ENCODE measurements at places on chromosomes 1 and 21.

- peak; percentile 68 for DNase-seq
Observed at GRCh38 chr1:109819906-109820305, 56.2 kb upstream of the EPS8L3 start.

GRCh38 chr1:66767626-66768025 is 15.4 kb downstream of the DYNLT5 start:
- DNase-seq = no peak

GRCh38 chr1:15156807-15157380 is 3.3 kb downstream of the TMEM51 start:
- DNase-seq = no peak

GRCh38 chr21:45293220-45293725 is 5.6 kb upstream of the POFUT2 start:
- peak; percentile 85 for DNase-seq

DNA sequence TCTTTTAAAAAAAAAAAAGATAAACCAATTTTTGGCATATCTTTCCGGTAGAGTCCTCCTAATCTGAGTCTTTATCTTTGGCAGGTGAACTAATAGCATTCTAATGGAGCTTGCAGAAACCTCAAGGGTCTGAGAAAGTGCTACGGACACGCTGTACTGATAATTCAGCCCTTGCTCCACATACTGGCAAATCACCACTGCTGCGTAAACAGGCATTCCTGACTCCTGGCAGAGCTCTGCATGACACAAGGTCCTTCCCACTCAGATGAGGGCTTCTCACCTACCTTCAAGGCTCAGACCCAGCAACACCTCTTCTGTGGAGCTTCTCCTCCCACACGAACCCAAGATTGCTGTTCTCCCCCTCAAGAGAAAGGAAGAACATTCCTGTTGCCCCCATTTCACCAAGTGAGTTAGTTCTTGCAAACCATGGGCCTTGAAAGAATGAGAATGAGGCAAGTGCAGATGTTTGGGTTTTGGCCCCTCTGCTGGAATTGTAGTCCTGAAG is 48.0 kb downstream of the LYST start:
- no peak for DNase-seq

DNA sequence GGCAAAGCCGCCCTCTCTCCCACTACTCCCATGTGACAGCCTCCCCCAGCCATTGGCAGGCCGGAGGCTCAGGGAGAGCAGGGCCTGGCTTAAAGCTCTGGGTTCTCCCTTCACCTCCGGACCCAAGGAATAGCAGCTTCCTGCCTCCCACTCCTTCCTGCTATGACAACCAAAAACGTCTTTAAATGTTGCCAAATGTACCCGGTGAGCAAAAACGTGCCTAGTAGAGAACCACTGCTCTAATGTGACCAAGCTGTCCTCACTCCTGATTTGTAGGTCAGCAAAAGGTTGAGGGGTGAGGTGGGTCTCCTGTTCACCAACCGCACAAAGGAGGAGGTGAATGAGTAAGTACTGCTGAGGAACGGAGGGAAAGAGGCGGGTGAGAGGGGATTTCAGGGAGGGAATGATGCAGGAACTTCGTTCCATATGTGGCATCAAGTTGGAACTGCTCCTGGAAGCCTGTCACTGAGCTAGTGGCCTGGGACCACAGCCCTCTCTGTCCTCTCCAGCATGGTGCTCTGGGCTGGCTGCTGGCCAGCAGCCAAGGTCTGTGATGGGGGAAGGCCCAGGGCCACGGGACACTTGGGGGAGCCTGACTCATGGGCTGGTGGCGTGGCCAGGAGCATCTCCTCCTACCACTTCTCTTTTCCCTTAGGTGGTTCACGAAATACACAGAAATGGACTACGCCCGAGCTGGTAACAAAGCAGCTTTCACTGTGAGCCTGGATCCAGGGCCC is 5.7 kb downstream of the MRTO4 start:
- DNase-seq = no peak

DNA sequence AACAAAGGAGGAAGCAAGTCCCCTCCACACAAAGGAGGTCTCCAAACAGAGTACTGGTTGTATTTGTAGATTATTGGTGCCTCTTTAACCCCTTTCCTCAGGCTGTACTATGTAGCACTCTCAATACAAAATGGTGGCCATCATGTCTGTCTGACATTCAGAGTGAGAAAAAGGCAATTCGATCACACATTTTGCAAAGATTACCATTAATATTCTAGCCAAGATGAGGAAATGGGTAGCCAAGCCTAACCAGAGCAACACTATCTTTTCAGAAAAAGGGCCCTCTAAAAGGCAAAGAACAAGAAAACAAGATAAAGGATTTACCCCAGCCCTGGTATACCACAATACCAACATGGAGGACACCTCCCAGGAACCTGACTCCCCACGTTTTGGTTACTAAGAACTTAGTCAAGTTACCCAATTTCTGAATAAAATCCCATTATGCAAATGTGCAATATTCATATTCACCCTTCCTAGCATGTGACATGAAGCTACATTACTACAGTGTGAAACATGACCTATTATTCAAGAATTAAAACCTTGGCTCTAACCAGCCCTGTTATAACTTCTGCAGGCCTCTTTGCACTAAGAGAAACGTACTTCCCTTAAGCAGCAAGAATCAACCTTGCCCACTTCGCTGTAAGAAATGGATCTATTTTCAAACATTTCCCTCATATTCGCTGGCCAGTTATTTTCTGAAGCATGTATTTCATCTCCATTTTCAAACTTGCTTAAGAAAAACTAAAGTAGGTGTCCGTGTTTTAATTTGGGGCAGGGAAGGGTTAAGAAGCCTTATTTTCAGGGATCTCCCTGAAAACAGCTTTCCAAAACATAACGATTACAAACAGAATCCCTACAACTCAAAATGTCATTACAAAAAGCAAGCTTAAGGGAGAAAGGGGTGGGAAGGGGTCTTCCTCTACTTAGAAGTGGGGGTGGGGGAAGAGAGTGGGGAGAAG is 2.1 kb downstream of the KDM5B start:
- no peak for DNase-seq

DNA sequence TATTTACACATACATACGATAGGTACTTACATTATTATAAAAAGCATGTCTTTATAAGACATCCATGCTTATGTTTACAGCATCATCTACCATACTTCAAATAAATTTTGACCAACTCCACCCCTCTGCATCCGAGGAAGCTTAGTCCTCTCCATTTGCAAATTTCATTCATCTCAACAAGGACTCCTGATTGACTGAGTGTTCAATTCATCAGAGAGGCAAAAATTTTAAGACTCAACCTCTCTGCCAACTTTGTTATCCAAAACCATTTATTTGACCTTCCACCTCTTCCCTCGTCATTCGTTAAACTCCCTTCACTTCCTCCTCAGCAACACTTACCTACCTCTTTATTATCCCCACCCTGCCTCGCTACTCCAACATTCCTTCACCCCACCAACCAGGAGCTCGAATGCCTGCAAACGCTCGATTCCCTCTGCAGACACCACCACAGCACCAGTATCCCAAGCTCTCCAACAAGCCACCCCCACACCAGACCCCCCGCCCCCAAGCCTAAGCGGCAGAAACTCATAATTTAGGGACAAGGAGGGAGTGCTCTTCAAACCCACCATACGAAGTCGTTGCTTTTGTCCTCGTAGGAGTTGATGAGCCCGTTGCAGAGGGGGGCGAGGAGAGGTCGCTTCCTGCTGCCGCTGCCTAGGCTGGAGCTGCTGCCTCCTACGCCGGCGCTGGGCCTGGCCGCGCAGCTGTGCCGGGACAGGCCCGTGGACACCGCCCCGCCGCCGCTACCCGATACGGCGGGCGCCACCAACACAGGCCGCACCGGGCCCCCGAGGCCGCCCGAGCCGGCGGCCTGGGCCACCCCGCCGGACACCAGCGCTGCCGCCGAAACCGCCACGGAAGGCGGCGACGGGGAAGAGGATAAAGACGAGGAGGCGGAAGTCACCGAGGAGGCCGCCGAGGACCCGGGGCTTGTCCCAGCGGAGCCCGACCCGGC is 803 bp downstream of the COP1 start:
- DNase-seq = peak; percentile 77

- no peak for DNase-seq
Observed at GRCh38 chr1:193283016-193283415, 96.6 kb upstream of the B3GALT2 start.

GRCh38 chr1:178323067-178323466 is 173.7 kb downstream of the CLEC20A start:
- DNase-seq = no peak

- DNase-seq = no peak
Observed at GRCh38 chr1:214331827-214332423, 51.0 kb downstream of the SMYD2 start.

- DNase-seq = no peak
Observed at GRCh38 chr1:20265250-20265649, 25.4 kb upstream of the VWA5B1 start.

DNA sequence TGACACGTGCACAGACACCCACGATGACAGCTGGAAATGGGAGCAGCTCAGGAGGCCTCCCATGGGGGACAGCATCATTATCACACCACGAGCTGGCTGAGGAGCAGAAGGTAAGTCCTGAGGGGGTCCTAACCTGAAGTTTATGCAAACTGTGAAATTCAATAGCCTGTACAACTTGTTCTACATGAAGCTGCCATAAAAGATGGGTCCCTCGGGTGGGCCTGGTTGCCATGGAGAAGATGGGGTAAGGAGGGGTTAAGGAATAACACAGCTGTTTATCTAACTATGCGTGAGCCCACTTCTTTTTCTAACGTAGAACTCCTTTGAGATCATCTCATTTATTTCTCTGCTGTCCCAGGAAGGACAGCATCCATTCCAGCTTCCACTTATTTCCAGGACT is 163.4 kb upstream of the CD34 start:
- DNase-seq = no peak

GRCh38 chr1:42938645-42939615 is 19.7 kb downstream of the SLC2A1 start:
- DNase-seq = no peak

DNA sequence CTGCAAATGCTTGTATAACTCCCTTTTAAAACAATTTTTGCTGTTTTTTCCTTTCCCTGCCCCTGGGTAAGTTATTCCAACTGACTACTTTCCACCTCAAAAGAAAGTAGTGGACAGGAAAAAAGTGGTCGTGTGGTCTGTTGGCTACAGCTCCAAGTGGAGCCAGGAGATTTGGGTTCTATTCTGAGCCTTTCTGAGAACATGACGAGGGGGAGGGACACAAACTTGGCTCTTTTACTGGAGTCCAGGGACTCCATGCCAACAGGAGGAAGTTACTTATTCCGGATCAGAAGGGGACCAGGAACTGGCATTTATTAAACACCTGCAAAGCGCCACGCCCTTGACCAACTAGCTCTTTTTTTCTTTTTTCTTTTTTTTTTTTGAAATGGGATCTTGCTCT is 79.0 kb upstream of the CAPZB start:
- no peak for DNase-seq

GRCh38 chr1:43879414-43879813 is 54.2 kb upstream of the ARTN start:
- no peak for DNase-seq

DNA sequence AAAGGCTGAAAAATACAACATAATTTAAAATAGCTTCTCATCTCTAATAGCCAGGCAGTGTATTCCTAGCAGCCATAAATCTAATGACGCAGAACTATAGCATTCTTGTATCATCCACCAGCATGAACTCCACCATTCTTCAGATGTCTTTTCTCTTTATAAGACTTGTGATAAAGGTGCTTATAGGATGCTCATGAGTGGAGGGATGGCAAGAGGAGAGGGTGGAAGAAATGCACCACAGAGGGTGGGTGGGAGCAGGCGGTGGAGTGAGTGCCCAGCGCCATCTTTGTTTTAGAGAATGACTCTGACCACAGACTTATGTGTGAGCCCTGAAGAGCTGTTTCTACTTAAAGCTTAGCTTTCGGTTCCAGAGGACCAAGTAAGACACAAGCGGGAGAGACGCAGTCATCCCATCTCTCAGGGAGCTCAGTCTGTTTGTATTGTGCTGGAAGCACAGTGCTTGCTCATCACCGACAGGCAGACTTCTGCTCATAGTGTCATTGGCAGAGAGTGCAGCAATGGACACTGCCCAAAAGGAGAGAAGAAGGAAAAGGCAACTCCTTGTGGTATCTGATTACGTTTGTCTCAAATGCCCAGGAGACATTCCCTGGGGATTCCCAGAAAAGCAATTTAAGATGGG is 65.6 kb downstream of the KCNJ15 start:
- DNase-seq = peak; percentile 63

- DNase-seq = no peak
Observed at GRCh38 chr21:42079008-42079938, 8.2 kb downstream of the UMODL1 start.

DNA sequence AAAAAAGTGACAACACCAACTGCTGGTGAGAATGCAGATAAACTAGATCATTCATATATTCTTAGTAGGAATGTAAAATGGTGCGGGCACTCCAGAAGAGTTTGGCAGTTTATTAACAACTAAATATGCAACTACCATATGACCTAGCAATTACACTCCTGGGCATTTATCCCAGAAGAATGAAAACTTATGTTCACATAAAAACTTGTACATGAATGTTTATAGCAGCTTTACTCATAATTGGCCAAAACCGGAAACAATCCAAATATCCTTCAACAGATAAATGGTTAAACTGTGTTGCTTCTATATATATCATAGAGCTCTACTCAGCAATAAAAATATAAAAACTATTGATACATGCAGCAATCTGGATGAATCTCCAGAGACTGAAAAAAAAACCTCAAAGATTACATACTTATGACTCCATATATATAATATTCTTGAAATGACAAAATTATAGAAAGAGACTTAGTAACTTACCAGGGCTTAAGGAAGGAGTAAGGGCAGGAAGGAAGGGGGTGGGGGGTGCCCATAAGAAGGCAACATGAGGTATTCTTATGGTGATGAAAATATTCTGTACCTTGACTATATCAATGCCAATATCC is 99.9 kb downstream of the KCNH1 start:
- DNase-seq = no peak

DNA sequence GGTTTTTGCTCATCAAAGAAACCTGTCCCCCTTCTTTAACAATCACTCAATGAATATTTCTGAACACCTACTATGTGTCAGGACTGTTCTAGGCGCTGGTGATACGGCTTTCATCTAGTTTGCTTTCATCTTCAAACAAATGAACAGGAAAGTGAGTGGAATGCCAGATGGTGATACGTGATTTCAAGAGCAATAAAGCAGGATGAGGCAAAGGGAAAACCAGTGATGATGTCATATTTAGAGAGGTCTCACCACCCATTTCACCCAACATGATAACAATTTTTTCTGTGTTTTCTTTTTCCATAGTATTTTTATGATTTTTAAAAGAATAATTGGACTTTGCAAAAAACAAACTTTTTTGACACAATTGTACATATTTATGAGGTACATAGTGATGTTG is 11.3 kb upstream of the SLC6A17 start:
- no peak for DNase-seq

DNA sequence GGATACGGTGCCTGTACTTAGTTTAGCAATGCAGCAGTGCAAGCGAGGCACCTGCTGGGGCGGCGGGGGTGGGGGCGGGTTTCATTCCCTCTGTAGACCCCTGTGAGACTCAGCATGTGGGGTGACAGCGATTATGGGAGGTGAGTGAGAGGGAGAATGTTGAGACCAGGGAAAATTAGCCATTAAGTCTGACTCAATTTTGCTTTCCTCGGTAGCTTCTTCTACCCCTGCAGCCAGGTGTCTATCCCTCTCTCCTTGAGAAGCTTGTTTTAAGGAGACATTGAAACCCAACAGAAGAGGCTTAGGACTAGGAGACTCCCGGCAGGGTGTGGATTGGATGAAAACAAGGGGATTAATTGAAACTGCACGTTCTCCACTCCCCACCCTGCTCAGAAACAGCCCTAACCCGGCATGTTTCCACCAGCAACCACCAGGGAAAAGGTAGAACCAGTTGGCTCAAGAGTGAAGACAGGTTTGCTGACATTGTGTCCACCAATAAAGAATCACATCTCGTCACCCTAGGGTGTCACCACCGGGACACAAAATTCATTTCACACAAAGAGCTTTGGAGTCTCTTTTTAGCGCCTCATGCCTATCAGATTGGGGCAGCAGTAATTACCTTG is 20.6 kb upstream of the ATF3 start:
- DNase-seq = no peak
